Left ventricle myocardium inferior (tissue), 1 donor: ENCODE measurements at places on chromosomes 13 and 19. TPM values are rescaled to one million over a fixed set of nuclear protein-coding genes. Genes with fewer than 3 reads are reported as not detected.

GRCh38 chr13:87234981-87235380, 436.2 kb upstream of the SLITRK5 start:
- no peak for DNase-seq

DNA sequence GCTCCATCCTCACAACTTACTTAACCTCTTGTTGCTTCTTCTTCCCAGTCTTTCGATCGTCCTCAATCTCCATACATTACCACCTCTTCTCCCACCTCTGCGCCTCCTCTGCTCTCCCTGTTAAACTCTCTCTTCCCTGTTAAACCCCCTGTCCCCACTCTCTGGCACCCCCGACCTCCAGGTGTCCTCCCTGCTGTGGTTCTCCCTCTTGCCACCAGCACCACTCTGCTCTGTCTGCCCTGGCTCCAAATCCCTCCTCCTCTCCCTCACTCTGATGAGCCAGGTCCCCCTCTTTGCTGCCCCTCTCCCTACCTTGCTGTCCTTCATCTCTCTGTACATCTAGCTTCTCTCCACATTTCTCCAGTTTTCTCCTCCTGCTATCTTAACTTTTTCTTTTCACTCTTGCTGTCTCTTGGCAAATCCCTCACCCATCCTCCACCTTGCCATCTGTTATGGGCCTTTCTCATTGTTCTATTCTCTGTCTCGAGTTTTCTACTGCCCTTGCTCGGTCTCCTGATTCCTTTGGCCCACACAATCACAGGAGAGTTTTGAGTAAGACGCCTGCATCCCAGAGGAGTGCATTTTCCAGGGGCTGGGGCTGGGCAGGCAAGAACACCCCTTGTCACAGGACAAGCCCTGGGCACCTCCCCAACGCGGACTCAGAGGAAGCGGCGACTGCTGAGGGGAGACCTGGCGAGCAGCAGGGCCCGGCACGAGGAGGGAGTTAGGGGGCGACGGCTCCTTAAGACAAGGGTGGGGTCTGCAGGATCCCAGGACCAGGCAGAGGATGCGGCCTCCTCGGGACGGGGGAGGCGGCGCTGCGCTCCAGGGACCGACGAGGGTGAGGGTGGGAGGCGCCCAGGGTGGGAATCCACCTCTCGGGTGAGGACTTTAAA, 21.4 kb upstream of the ERVV-1 start:
- peak; percentile 18 for DNase-seq

DNA sequence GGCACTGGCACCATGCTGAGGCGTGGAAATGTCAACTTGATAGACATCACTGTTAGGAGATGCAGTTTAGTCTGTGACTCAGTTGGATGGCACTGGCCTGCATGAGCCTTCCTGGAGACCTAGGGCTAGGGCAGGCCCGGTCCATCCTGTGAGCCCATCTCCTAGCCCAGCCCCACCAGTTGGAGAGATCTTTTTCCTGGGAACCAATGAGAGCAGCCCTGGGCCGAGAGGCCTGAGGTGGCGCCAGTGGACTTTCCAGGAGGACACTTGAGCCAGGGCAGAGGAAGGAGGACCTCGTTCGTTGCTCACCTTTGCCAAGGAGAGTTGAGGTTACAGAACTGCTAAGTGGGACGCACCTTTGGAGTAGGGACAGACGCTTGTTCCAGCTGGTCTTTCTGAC, 100.5 kb upstream of the TEX29 start:
- DNase-seq, result no peak

SPIB gene
- total RNA-seq, result not detected

DNA sequence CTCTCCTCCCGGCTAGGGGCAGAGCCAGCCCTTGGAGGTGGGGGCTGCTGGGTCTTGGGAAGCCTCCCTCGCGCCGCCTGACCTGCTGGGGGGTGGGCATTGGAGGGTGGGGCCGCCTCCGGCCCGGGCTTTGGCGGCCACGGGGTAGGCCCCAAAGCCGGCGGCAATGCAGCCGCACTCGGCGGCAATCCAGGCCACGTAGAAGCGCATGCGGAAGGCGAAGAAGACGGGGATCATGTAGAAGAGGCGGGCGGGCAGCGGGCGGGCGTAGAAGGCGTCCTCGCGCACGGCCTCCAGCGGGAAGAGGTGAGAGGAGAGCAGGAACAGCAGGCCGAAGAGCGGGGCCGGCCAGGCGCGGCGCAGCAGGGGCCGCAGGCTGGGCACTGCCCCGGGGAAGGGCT, 7.7 kb upstream of the TMC4 start:
- DNase-seq, result no peak

PRRG2 gene
- total RNA-seq, result 0.88 TPM

GRCh38 chr19:51830274-51830673, 35.3 kb downstream of the FPR3 start:
- DNase-seq, result no peak

GRCh38 chr19:29269641-29270040, 56.7 kb upstream of the UQCRFS1 start:
- no peak for DNase-seq

DNA sequence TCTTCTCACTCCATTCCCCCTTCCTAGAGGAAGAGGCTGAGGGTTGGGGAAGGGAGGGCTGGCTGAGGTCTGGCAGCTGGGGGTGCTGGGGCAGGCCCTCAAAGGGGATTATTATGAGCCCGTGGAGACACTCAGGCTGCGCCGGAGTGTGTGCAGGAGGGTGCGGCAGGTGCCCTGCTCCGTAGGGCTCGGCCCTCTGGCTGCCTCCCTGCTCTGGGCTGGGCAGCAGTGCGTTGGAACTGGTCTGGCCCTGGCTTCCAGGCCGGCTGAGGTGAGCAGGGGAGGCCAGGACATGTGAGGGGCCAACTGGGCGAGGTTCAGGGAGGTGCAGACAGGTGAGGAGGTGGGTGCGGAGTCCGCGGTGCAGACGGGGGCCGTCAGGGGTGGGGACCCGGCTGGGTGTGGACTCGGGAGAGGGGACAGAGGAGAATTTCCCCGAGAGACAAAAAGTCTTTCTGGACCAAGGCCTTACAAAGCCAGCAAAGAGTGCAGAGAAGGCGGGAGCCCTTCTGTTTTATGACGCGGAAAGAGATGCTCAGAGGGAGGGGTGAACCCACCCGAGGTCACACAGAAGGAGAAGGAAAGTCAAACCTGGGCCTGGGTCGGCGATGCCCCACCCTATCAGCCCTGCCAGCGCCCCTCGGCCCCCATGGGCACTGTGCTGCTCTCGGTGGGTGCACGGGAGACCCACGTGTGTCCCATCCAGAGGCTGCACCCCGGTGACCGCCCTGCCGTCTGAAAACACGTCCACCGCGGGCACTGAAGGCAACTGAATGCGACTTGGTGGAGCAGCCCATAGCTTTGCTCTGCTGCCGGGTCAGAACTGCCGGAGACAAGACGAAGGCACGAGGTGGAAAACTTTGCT, 31.0 kb downstream of the PIP5K1C start:
- DNase-seq, result no peak

TPGS1 gene
- total RNA-seq, result 11.2 TPM

- DNase-seq, result no peak
These were observed 12.6 kb downstream of the PCDH17 start for GRCh38 chr13:57644106-57644505.

CLPTM1 gene
- total RNA-seq, result 89.3 TPM

- DNase-seq, result no peak
These were observed 273.4 kb downstream of the DCLK1 start for GRCh38 chr13:35857769-35858168.

SHISA7 gene
- not detected for total RNA-seq

- DNase-seq, result no peak
These were observed 1.0 kb upstream of the NAT14 start for GRCh38 chr19:55483706-55484592.

PRSS57 gene
- not detected for total RNA-seq

DNA sequence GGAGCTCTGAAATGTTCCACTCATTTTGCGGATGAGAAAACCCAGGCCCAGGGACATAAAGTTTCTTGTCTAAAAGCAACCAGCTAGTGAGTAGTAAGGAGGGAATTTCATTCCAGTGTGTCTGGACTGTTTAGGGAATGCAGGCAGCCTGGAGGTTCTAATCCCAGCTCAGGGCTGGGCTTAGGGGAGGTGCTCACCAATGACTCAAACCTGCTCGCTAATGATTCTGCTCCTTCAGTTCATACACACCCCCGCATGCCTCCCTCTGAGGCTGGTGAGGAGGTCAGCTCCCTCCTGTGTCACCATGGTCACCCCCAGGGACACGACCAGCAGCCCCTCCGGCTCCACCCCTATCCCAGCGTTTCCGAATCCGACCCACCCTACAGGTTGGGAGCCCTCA, 34.6 kb downstream of the CYP4F2 start:
- DNase-seq, result no peak

GRCh38 chr13:24557081-24557480, 44.5 kb upstream of the PARP4 start:
- no peak for DNase-seq

DNA sequence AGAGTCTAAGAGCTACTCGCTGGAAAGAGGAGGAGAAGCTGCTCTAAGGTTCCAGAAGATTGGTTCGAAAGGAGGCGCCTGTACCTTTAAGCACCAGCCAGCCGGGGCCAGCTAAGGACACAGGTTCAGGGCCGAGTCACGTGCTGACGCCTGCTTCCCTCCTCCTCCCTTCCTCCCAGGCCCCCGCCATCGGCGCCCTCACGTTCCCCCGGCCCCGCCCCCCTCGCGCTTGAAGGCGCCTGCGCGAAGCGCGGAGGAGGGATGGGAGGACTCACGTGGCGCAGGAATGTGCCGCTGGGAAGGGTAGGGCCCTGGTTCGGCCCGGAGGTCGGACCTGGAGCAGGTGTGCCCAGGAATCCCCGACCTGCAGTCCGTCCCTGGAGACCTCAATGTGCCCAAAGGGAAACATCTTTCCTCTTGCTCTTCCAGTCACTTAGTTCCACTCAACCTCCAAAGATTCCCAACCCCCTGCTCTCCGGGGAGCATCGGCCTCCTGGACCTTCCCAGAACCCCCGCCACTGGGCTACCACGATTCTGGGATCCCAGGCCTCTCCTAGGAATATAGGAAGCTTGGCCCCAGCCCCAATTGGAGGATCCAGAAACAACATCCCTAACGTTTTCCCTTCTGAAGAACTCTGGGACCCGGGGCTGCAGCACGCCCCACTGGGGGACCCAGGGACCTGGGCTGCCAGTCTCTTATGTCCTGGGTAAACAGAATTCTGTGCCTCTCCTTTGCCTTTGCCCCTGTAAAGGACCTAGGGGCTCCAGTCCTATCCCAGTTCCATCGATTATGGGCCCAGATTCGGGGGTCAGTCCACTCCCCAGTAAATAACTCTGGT, 2.5 kb downstream of the DBP start:
- peak; percentile 98 for DNase-seq

DNA sequence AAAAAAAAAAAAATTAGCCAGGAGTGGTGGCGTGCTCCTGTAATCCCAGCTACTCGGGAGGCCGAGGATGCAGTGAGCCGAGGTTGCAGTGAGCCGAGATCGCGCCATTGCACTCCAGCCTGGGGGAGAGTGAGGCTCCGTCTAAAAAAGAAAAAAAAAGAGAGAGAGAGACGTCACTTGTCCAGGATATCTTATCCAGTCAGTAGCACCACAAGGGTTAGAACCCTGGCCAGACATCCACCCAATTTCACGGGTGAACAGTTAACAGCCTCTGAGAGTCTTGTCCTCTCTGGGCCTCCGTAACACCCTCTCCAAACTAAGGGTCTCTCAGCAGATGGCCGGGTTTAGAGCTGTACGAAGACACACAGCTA, 917 bp upstream of the CLPTM1 start:
- DNase-seq, result no peak

DNA sequence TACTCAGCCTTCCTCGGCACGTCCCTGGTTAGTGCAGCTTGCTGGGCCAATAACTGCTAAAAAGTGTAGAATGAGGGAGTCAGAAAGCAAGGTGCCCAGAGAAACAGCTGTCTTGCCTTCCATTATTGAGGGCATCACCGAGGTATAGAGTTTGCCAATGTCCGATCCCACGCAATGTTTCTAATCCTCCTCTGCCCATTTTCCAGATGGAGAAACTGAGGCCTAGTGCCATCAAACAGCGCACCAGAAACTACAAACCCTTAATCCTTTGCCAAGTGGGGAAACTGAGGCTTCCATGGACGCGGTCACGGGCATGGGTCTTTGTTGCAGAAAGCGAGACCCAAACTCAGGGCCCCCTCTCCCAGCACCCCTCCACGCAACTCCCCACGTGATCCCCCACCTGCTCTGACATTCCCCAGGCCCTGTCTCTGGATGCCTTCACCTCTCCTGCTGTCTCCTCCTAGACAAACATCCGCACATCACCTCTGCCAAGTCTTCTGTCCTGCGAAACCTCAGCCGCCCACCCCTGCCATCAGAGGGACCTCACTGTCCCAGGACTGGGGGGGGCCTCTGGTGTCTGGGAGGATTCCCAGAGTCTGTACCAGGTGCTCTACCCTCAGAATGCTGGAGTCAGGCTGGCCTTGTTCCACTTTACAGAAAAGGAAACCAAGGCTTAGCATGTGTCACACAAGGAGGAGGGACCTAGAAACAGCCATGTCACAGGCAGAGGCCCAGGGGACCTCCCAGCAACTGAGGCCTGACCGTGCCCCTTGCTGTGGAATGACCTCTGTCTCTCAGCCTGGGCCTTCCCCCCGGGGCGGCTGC, 930 bp upstream of the PDE4C start:
- no peak for DNase-seq

DNA sequence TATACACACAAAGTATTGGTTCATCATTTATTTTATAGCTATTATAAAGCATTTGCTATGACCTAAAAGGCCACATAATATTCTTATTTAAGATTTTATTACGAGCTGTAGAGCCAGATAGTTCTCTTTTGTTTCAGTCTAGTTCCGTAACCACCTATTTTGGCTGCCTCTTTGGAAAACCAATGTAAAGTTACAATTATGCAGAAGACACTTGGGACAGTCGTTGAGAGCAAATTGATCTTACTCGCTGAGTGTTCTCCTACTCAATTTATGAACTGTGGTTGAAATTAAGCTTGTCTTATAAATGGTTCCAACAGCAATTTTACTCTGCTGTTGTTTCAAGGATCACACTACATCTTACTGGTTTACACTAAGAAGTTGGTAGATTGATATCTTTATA, 122.3 kb downstream of the SLC7A1 start:
- no peak for DNase-seq

ZNF541 gene
- 0.99 TPM for total RNA-seq

GRCh38 chr13:71695662-71696061, 171.3 kb downstream of the DACH1 start:
- no peak for DNase-seq

CARD8 gene
- 33.3 TPM for total RNA-seq
